ENCODE measurements at places on chromosomes 13 and 19.

GRCh38 chr13:99288089-99288488, 19.1 kb downstream of the GPR183 start:
- DNase-seq: peak; percentile 60

GRCh38 chr19:51766461-51766860, 5.5 kb downstream of the FPR2 start:
- DNase-seq: no peak

GRCh38 chr13:101473458-101473857, 21.0 kb downstream of the ITGBL1 start:
- no peak for DNase-seq

DNA sequence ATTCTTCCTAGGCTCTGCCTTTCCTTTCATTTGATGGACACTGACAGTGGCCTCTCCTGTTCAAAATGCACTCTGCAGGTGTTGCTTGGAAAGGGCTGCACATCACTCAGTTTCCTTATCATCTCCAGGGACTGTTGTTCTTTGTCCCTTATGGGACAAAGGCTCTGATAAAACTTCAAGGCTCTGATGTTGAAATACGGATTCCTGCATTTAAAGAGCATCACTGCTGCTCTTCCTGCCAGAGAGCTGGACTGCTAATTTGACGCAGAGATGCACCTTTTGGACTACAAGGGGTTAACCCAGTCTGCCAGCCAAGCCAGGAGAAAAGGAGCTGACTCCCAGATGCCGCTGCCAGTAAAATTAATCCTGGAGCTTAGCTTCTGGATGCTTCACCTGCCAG, 952.1 kb downstream of the DIAPH3 start:
- DNase-seq: no peak

DNA sequence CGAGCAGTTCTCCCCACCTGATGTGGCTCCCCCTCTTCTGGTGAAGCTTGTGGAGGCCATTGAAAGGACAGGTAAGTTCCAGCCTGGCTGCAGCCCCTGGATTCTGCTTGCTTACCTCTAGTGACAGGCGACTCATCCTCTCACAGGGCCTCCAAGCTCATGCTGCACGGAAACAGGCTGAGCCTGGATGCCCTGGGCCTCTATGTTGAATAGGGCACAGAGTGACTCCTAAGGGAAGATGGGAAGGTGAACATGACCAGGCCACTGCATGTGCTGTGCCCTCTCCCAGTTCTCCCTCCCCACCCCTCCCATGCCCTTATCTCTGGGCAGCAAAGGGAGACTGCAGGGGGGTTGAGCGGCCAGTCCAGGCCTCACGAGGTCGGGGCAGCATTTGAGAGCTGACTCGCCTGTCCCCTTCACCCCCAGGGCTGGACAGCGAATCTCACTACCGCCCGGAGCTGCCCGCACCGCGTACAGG, 7.6 kb downstream of the PIK3R2 start:
- no peak for DNase-seq

DNA sequence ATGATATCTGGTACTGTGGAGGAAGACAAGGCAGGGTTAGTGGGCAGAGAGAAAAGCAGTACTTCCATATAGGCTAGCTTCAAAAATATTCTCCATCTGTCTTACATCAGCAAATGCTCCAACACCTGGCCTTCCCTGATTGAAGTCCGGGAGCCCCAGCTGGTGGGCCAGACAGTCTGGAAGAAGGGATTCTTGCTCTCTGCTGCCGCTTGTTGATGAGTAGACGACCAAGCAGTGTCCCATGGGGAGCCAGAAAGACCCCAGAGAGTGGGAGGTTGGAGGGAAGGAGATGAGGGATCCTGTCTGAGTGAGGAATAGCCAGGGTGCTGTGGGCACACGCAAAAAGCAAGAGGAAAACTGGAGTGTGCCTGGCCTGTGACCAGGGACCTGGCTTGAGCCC, 95.1 kb downstream of the ATP8A2 start:
- DNase-seq: no peak

DNA sequence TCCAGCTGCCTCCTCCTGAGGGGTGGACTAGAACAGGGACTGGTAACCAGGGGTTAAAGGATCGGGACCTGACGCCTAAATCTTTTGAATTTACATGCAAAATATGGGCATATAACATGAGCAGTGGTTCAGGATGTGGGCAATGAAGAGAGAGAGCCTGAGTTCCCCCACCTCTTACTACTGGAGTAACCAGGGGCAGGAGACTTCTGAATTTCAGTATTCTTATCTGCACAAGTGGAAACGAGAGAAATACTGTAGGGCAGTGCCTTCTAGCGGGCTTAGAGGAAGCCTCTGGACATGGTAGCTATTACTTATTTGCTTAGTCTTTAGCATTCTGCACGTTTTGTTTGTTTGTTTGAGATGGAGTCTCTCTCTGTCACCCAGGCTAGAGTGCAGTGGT, 26.3 kb downstream of the BCAT2 start:
- no peak for DNase-seq

DNA sequence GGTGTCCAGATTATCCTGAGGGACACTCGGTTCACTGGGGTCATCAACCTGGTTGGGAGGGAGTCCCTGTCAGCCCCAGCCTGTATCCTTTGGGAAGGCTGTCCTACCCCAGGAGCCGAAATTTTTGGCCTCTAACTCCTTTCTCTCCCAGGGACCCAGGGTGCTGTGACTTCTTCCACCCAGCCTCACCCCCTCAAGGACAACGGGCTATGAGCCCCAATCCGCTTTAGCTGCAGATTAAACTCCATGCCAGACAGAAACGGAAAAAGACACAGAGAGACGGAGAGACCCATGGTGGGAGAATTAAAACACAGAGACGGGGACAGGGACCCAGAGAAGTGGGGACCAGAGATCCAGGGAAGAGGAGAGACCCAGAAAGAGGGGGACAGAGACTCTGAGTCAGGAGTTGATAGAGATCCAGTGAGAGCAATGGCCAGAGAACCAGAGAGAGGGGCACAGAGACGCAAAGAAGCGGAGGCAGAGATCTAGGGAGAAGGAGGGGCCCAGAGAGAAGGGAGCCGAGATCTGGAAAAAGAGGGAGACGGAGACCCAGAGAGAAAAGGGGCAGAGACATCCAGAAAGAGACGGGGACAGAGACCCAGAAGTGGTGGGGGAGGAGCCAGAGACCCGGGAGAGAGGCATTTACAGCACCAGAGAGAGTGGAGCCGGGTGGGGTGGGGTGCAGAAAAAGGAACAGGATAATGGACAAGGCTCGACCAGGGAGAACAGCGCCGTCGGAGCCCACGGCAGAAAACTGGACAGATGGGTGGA, 703 bp downstream of the SLC17A7 start:
- no peak for DNase-seq

DNA sequence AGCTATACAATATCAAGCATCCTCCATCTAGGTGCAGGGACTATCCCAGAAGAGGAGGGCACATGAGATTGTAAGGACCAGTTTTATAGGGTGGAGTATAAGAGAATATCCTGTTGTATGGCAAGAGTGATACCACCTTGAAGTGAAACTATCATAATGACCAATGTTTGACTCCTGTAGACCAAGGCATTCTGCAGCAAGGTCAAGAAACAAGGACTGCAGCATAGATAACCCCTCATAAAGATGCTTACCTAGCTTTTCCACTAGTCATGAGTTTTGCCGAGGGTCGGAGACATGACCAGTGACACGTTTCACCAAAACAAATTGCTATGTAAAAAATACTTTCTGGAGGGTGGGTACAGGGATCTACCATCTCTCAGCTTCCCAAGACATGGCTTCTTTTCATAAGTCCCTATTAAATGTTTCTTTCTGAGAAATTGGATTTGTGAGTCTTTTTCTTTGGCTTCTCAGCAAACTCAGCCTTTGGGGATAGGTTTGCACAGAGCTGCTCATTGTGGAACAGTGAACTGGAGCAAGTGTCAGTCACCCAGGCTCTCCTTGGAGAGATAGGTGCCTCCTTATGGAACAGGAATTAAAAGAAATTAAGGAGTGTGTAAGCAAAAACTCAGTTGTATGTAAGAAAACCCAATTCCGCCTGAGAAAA, 28.2 kb upstream of the CYSLTR2 start:
- no peak for DNase-seq

DNA sequence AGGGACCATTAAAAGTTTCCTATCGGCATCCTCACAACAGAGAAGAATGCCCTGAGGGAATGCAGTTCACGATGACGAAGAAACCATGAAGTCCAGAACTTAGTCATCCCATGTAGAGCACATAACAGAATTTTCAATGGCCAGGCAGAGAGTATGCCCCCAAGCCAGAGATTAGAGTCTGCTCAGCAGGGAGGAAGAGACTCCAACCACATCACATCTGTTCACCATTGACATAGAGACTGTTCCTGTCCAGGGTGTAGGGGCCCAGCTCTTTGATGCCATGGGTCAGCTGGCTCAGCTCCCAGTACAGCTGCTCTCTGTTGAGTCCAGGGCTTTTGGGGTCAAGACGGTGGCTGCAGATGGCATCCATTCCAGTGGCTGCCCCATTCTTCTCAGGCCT, 68.2 kb downstream of the MBD3L1 start:
- no peak for DNase-seq

DNA sequence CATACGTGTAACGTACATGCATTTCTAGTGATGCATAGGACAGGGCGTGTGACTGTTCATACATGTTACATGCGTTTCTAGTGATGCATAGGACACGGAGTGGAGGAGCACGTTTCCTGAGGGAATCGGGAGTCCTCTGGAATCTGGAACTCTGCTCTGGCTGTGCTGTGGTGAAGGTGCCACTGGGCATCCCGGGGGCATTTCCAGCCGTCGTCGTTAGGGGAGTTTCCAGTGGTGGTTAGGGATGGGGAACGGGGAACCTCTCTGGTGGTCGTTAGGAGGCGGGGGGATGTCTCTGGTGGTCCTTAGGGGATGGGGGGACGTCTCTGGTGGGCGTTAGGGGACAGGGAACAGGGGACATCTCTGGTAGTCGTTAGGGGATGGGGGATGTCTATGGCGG, 209.6 kb upstream of the SOX1 start:
- no peak for DNase-seq

DNA sequence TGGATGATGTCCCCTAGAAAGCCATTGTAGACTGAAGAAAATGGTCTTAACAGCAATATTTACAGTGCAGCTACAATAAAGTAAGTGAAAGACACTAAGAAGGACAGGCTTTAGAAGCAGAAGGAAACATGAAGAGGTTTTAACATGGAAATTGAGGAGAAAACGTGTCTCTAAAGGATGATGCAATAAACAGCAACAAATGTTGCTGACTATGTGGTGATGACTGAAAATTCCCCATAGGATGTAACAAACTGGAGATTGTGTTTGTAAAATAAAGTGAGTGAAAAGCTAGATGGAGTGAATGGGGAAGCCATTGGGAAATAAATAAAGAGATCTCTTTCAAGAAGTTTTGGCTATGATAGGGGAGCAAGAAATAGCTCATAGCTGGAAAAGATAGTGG, 186.7 kb upstream of the IPO5 start:
- DNase-seq: no peak

DNA sequence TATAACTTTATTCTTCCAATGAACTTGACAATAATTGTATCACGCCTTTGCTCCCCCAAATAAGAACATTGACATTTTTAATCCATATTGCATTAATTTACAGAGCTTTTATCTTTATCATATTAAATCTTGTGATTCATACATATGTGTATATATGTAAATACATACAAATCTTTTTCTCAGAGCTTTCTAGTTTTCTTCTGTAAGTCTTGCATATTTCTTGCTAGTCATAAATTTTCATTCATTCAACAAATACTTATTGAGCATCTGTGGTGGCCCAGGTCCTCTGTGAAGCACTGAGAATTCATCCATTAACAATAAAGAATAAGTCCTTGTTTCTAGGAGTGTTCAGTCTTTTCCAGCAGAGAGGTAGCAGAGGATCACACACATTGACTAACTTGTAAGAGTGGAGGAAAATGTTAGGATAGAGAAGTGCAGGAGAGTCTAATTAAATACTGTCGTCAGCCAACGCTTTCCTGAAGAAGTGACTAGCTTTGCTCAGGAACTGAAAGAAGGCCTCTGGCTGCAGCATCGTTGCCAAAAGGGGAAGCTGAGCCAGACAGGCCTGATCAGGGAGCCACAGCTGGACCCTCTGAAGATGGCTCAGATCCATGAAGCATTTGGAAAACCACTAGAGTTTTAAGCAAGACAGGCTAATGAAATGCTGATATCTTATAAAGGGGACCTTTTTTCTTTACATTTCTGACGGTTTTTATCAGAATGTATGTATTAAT, 38.6 kb upstream of the LAMP1 start:
- no peak for DNase-seq

DNA sequence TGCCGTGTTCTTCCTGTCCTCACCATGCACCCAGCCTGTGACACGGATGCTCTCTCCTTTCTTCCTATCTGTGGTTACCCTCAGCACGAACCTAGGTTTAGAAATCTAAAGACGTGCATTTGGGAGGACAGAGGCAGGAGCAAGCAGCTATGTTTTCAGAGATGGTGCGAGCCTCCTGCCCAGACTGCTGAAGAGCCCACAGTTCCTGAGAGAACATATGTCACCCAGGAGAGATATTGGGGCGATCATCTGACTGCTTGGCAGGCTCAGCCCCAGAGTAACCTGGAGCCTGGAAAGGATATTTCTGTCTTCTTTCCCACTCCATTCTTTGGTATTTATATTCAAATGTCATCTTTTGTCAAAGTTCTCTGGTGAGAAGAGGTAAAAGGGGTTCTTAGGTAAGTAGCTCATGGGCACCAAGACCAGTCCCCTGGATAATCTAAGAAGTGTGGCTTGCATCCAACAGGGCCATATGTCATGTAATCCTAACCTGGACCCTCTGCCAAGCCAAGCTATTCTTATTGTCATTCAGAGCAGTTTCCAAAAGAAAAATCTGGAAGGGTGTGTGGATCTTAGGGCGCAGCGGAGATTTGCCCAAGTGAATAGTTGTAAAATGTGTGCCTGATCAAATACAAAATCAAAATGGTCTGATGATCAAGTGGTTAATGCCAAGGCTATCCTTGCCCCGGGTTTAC, 59.5 kb downstream of the FGF9 start:
- no peak for DNase-seq

GRCh38 chr19:55212447-55212846, 3.1 kb upstream of the PTPRH start:
- peak; percentile 48 for DNase-seq

DNA sequence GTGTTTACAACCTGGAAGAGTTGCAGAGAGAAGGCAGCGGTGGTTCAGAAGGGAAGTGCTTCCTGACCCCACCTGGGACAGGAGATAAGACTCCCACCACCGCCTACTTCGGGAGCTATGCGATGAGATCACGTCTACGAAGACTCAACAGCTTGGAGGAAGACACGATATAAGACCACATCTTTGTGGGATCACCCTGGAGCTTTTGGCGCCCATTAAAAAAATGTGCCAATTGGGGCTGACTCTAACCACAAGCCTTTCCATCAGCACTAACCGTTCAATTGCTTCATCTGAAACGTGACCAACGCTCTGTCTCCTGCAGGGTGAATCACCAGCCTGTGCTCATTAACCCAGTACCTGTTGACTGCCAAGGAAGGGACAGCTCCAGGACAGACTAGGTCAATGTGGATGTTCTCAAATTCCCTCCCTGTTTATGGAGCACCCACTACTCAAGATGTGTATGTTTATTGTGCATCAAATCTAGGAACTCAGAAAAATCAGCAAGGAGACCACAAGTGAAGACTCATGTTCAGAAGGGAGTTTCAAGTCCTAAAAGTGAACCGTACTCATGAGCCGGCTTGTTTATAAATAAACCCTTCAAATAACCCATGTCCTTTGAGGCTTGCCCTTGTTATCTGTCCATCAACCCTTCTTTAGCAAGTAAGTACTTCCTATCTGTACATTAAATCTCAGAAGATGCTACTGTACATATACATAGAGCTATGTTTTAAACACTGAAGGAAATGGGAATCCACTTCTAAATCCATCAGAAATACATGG, 67.5 kb downstream of the LATS2 start:
- no peak for DNase-seq
